IPS-NIHi11 (cell line): ENCODE measurements at places on chromosomes 7 and 10.
A peak's percentile ranks its signal among the peaks of the same experiment; 100 is the strongest.

DNA sequence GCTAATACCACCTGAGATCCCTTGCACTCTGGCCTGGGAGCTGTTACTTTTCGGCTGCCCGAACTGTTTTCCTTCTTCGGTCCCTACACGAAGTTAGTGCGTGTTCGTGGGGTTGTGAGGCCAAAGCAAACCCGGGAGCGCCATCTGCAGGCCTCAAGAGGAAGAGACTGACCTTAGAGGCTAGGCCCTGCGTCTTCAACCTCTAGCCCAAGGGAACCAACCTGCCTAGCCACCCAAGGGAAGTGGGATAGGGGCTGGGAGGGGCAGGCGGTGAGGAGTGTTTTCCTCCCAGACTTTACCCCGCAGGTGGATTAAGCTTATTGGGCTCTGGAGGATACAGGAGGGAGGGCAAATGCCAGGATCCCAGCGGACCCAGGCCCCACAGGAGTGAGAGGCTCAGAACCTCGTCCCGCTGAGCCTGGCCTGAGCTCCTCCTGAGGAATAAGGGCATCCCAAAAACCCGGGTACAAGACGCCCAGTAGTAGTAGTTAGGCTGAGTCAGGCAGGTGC is 1.7 kb upstream of the PAX2 start:
- no peak for DNase-seq

GRCh38 chr7:157757211-157757610 is 420.4 kb downstream of the DNAJB6 start:
- DNase-seq = no peak

- no peak for DNase-seq
These were observed 7.6 kb upstream of the HILPDA start for GRCh38 chr7:128447941-128448564.

GRCh38 chr7:43303740-43304241 is 191.3 kb downstream of the HECW1 start:
- DNase-seq = no peak

DNA sequence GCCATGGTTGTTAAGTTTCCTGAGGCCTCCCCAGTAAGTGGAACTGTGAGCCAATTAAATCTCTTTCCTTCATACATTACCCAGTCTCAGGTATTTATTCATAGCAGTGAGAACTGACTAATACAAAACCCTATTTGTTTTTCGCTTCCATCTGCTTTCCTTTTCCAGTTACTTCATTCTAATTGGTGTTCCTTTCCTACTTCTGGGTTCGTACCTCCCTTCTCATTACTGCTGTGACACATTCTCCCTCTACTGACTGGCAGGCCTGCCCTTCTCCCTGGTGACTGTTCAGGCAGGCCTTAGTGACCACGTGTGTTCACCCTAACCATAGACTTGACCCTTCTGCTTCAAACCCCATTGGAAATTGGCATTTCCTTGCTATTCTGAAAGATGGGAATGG is 37.7 kb downstream of the MTURN start:
- no peak for DNase-seq

- no peak for DNase-seq
These were observed 42.4 kb downstream of the CCNY start for GRCh38 chr10:35378541-35379210.

DNA sequence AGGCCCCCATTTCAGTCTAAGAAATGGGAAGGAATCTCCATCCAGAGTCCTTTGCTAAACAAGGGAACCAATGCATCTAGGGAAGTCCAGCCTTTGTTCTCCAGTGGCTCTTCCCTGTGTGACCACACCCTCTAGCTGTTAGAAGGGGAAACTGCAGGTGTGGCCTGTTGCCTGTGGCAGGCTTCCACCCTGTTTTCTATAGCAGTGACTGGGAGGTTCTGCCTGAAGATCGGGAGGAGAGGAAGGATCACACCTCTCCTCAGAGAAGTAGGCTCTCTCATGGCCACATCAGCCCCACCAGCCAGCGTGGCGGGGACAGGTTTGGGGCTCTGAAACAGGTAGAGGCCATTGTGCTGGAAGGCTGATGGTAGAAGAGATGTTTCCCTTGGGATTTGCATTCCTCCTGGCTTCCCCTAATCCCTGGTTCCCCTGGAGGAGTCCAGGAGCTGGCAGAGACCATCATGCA is 47.7 kb upstream of the TRIM8 start:
- peak; percentile 94 for DNase-seq

DNA sequence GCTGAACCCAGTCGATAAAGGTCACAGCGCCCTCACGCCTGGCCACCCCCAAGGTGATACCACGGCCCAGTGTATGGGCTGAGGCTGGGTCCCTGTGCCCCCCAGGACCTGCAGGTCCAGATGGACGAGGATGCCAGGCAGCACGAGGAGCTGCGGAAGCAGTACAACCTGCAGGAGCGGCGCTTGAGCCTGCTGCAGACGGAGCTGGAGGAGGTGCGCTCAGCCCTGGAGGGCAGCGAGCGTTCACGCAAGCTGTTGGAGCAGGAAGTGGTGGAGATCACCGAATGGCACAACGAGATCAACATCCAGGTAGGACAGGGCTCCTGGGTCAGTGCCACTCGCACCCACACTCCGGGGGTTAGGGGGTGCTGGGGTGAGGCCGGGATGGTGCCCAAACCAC is 24.2 kb upstream of the ARPC1A start:
- no peak for DNase-seq

DNA sequence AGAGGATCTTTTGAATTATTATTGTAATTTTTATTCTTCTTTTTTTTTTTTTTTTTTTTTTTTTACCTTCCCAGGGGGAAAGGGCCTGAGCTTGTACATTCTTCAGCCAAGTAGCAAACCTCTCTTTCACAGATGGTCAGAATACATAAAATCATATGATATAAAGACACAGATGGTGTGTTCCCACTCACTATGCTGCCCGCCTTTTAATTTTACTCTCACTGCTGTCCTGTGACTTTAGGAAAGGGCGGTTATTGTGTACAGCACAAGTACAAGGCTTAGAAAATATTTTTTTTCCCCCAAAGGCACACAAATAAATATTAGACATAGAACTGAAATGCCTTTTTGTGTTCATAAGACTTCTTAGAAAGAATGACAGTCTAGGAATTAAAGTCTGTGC is 213.6 kb downstream of the RPS24 start:
- no peak for DNase-seq
